Astrocyte of the hippocampus (primary cell): ENCODE measurements at places on chromosomes 12 and 14.
A peak's percentile ranks its signal among the peaks of the same experiment; 100 is the strongest.

GRCh38 chr12:60255044-60255443, 659.2 kb downstream of the SLC16A7 start:
- DNase-seq = no peak

GRCh38 chr14:39376667-39377403, 55.4 kb downstream of the FBXO33 start:
- DNase-seq = peak; percentile 45

- peak; percentile 65 for DNase-seq
Observed at GRCh38 chr14:33432407-33433023, 493.8 kb downstream of the NPAS3 start.

DNA sequence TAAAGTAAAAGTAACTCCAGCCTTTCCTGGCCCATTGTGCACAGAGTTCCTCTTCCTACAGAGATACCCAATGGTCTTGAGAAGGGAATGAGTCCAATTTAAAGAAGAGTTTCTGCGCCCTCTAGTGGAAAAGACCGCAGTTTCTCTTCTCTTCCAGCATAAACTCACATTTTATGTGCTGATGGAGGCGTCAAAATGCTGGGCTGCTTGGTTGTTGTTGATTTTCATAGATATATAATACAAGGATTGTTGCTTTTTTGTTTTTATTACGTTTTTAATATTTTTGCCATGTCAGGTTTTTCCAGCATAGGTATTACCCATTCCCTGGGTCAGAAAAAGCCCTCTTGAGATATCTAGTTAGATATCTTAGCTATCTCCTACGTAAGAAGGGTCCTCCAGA, 356.9 kb upstream of the STXBP6 start:
- DNase-seq = peak; percentile 62

- no peak for DNase-seq
Observed at GRCh38 chr14:51365241-51365965, 125.4 kb downstream of the TMX1 start.

DNA sequence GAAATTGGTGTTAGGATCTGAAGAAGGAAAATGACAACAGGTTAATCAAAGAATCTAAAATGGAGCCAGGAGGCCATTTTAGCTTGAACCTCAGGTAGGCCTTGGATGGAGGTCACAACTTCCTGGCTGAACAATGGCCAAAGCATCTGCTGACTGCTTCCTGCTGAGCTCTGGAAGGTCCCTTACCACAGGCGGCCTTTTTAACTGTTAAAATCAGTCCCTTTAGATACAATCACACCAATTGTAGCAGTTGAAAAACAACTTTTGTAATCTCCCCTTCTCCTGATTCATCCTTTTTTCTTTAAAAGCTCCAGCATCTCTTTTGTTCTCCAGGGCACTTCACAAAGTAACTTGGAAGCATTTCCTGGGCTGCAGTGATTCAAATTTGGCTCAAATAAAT, 388.8 kb downstream of the PDZRN4 start:
- DNase-seq = no peak

DNA sequence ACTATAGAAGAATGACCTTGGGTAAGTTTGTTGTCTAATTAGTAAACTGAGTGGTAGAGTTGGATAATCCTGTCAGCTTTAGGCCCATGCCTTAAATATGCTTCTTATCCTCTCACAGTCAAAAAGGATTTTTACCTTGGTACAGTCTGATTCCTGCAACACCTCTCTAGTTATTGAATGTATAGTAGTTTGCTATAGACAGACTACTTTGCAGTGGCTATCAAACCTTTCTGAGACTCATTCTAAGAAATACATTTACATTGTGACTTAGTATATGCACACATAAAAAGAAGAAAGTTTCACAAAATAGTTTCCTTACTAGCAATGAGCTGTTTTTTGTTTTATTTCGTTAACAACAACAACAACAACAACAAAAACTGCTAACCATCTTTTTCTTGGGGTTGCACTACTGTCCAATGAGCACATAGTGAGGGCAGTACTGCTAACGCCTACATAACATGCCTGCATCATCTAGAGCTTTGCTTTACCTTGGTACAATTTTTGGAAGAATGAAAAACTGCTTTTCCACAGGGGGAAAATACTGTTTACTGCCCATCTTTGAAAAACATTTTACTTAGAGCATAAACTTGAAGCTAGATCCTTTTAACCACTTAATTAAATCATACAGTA, 28.5 kb downstream of the WNK1 start:
- no peak for DNase-seq

GRCh38 chr12:53258541-53259539, 9.3 kb upstream of the ESPL1 start:
- no peak for DNase-seq
